ENCODE measurements at places on chromosomes 16 and 17.

- DNase-seq: no peak
Measured at GRCh38 chr16:67399218-67399733, 6.0 kb upstream of the TPPP3 start.

GRCh38 chr17:80899402-80900268 lies 92.0 kb upstream of the CHMP6 start:
- peak; percentile 62 for DNase-seq

- DNase-seq: peak; percentile 55
Measured at GRCh38 chr17:47850692-47851573, at the start of gene SP6. SP6 (minus strand) TSS chr17:47851163; CDS start chr17:47848429, 2,734 bp downstream.

DNA sequence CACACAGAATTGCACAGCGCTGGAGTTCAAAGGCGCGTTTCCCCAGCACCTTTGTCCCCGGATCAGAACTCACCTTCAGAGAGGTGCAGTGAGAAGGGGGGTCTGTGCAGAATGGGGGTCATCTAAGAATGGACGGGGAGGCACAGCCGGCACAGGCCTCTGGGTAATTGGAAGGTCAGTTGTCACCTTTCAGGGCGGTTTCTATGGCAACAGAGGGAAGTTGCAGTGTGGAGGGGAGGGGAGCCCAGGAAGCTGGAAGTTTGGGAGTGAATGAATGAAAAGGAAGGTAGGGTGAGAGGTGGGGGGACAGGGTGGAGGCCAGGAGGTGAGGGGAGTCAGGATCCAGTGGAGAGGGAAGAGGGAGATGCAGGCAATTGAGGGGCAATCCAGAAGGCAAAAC lies 12.4 kb upstream of the KCNG4 start:
- DNase-seq: no peak

- no peak for DNase-seq
Measured at GRCh38 chr17:43660816-43661493, 767 bp downstream of the MEOX1 start.

GRCh38 chr16:56613706-56614105 lies 5.3 kb downstream of the MT2A start:
- DNase-seq: no peak

GRCh38 chr17:72977771-72978417 lies 114.6 kb downstream of the SLC39A11 start:
- DNase-seq: no peak

DNA sequence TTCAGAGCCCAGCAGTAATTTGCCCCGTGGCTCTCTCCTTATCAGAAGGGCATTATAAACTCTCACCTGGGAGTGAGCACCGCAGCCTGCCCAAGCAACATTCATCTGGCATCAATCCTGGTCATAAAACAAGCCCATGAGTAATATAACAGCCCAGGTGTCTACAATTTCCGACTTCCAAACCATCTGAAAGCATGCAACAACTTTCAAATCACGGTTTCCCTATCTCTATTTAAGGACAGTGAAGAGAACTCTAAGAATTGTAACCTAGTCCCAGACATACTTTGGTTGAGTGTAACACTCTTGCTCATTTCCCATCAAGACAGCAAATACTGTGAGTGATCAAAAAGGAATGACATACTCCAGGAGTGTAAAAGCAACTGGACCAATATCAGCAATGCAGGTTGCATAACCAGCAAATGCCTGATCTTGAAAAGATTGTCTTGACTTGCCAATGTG lies 487.4 kb upstream of the SOX9 start:
- DNase-seq: no peak

DNA sequence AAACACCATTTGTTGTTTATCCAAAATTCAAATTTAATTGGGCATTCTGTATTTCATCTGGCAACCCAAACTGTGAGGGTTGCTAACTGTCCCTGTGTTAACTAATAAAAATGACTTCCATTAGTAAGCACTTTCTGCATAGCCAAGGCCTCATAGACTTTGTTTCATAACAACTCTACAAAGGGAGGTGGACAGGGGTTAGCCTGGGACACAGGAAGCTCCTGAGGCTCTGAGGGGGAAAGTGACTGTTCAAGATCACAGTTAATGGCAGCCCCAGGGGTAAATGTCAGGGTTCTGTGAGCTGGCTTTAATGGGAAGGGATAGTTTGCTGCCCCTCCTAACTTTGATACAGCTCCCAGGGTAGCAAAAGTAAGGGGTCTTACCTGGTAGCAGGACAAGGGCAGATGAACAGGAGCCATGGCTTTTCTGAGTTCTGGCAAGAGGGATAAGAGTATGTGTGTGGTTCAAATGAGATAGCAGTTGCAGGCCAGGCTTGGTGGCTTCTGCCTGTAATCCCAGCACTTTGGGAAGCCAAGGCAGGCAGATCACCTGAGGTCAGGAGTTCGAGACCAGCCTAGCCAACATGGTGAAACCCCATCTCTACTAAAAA lies 2.2 kb downstream of the HEATR9 start:
- DNase-seq: no peak

DNA sequence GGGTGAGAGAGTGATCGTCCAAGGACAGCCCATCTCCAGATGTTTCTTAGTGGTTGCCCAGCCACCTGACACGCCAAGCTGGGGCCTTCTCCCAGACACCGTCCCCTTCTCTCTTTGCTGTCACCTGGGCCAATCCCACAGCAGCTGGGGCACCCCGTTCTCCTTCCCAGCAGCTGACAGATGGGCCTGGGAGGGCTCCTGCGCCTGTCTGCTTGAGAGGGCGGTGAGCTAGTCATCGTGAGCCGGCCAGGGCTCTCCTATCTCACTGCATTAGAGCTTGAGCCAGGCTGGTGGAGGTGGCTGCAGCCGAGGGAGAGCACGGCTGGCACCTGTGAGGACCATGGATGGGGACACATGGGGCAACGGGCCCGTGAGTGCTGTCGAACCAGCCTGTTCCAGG lies 41.2 kb downstream of the RAB11FIP3 start:
- DNase-seq: no peak

DNA sequence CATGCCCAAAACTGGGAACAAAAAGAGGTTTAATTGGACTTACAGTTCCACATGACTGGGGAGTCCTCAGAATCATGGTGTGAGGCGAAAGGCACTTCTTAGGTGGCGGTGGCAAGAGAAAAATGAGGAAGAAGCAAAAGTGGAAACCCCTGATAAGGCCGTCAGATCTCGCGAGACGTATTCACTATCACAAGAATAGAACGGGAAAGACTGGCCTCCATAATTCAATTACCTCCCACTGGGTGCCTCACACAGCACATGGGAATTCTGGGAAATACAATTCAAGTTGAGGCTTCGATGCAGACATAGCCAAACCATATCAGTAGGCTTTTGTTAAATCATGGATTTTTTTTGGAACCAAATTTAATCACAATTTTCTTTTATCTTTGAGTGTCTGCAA lies 24.4 kb downstream of the RBL2 start:
- DNase-seq: no peak

- DNase-seq: no peak
Measured at GRCh38 chr17:10234033-10234432, 35.6 kb upstream of the GAS7 start.

- peak; percentile 69 for DNase-seq
Measured at GRCh38 chr17:77429969-77430752, 289.4 kb downstream of the SEC14L1 start.
